ENCODE measurements at places on chromosomes 11 and 22.

GRCh38 chr11:75376175-75376574 lies 23.1 kb upstream of the RPS3 start:
- DNase-seq: no peak

- DNase-seq: no peak
These were observed 987.3 kb downstream of the BRD1 start for GRCh38 chr22:48840112-48840949.

GRCh38 chr22:23503142-23503541 lies 76.9 kb downstream of the IGLL1 start:
- no peak for DNase-seq

- no peak for DNase-seq
These were observed 82.7 kb upstream of the LINC01488 start for GRCh38 chr11:69398529-69399492.

DNA sequence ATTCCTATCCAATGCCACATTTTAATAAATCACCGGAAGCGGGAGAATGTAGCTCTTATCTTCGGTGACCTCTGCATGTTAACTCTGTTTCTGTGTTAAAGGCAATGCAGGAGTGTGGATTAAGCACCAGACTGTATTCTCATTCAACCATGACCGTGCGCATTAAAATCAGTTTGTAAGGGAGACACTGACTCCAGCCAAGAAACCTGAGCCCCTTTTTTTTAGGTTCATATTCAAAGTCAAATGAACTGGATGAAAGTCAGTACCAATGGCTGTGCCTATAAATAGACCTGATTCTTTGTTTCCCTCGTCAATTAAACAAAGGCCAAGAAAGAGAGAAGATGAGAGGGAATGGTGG lies 32.2 kb downstream of the C11orf91 start:
- no peak for DNase-seq

GRCh38 chr22:39457198-39457555 lies 365 bp downstream of the MGAT3 start:
- DNase-seq: no peak

DNA sequence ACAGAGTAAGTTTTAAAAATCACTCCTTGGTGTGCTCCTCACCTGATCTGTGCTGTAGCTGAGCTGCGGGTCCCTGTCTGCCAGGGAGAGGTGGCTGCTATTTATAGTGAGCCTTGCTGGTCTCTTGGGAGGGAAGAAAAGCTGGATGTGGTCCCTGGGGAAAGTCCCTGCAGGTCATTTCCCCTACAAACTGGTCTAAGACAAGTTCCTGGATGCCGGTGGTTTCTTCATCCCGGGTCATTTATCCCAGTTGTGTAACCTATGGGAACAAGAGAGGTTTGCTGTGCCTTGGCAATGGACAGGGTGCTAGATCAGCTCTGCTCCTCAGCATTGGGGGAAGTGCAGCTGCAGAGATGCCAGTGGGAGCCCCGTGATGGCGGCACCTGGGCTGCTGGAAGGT lies at the start of gene SAA2:
SAA2 (minus strand) TSS at position 108 of the 400 bp plus-strand sequence. CDS start 657 bp downstream, outside the sequence.
- no peak for DNase-seq
